ENCODE measurements at places on chromosomes 5 and 9. TPM values are rescaled to one million over a fixed set of nuclear protein-coding genes. Genes with fewer than 3 reads are reported as not detected.
A peak's percentile ranks its signal among the peaks of the same experiment; 100 is the strongest.

DNA sequence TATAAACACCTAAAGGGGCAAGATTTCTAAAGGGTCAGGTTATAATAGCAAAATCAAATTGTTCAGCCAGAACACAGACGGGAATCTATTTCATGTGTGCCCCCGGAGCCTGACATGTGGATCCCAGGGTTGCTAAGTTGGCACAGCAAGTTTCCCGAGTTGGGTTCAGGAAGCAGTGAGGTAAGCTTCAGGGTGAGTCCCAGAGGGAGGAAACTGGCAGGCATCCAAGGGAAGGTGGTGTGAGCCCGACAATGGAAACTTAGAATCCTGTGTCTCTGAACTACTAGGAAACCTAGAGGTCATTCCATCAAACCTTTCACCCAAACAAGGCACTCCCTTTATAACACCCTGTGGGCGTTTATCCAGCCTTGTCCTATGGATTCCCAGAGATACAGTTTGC, 98.4 kb downstream of the ADRB2 start:
- peaks cover 14% of the 10 kb centered on the region for H3K27me3 ChIP-seq
- H3K36me3 ChIP-seq, result no peaks in the 10 kb centered on the region
- no peak overlapping the region for H3K4me3 ChIP-seq
- H3K4me1 ChIP-seq, result no peaks in the 10 kb centered on the region
- DNase-seq, result no peak
- no peak overlapping the region for H3K27ac ChIP-seq

GRCh38 chr9:98290411-98290810, 35.0 kb upstream of the TBC1D2 start:
- H3K27ac ChIP-seq, result no peak overlapping the region
- no peaks in the 10 kb centered on the region for H3K36me3 ChIP-seq
- DNase-seq, result no peak
- no peaks in the 10 kb centered on the region for H3K27me3 ChIP-seq
- H3K4me1 ChIP-seq, result no peaks in the 10 kb centered on the region

- H3K27ac ChIP-seq, result no peak overlapping the region
- H3K4me3 ChIP-seq, result no peak overlapping the region
- H3K27me3 ChIP-seq, result peaks cover 65% of the 10 kb centered on the region
- H3K4me1 ChIP-seq, result peaks cover under 1% of the 10 kb centered on the region
These were observed 134.8 kb downstream of the TMEM174 start for GRCh38 chr5:73307645-73308355.

- no peaks in the 10 kb centered on the region for H3K4me1 ChIP-seq
- H3K27ac ChIP-seq, result no peak overlapping the region
- DNase-seq, result no peak
These were observed 225.3 kb upstream of the CLINT1 start for GRCh38 chr5:158084292-158084691.

GRCh38 chr9:6894135-6894534, 136.4 kb downstream of the KDM4C start:
- H3K4me3 ChIP-seq, result peak overlapping the region; percentile 19
- H3K36me3 ChIP-seq, result peaks cover 63% of the 10 kb centered on the region
- no peak for DNase-seq
- peak overlapping the region; percentile 74 for H3K27ac ChIP-seq
- H3K27me3 ChIP-seq, result no peaks in the 10 kb centered on the region

DNA sequence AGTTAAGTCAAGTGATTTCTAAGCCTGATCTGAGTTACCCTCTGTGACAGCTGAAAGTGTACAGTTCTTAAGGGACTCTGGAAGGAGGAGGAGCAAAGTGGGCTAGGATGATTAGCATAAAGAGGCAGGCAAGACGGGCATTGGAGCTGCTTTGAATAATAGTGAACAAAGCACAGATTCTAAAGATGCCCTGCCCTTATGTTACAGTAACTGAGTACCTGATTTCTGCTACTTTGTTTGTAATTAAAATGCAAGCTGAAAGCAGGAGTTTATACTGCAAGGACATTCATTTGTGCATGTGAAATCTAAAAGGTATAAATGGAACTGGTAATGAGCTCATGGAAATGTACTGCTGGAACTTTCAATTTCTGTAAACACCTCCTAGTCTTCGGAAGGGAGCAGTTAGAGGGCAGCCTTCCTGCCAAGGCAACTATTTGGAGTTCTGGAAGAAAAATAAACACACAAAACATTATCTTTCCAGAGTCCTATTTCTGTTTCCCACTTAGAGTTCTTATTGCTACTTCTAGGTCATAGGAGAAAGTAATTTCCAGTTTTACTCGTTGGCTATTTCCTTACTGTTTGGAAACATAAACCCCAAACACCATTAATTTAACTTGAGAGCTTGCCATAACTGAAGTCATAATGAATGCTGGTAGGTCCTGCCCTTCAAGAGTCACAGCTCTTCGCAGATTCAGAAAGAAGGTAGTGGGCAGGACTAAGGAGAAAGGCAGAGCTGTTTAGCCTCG, at the start of gene RANBP3L:
TSS of gene RANBP3L (minus strand) at position 45 of the 746 bp plus-strand sequence. CDS start 486 bp downstream, outside the sequence.
- H3K4me3 ChIP-seq, result no peak within 1 kb of the TSS
- no peak for DNase-seq

GRCh38 chr9:36987891-36988290, 46.2 kb downstream of the PAX5 start:
- peaks cover 10% of the 10 kb centered on the region for H3K36me3 ChIP-seq
- peaks cover 60% of the 10 kb centered on the region for H3K27me3 ChIP-seq
- no peak overlapping the region for H3K4me3 ChIP-seq
- DNase-seq, result no peak
- H3K27ac ChIP-seq, result no peak overlapping the region

DNA sequence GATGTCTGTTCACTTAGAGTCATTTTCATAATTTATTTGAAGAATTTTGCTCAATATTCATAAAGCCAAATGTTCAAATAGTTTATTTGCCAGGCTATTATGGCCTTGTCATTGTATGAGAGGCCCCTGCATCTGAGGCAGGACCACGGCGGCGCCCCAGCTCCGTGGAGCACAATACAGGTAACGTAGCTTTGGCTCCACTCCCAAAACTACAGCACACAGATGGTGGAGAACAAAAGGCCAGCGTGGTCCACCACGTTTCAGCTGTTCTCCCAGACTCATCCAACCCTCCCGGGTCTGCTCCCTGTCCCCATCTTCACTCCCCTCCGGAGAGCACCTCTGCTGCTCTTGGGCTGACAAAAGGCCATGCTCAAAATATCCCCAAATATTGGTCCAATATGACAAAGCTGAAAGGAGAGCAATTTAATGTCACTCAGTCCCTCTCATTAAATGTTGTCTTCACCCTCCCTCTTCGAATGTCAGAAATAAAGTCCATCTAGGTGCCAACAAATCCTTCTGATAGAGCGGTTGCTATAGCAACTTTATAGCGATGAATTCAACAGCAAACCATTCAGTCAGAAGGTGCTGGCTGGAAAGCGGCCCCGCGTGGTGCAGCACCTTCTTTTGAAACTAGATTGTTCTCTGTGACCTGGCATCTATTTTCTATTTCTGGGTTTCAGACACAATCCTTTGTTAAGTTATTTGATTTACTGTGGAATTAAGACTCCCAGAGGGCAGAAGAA, 504.3 kb downstream of the ARHGEF28 start:
- peaks cover 21% of the 10 kb centered on the region for H3K27me3 ChIP-seq
- H3K27ac ChIP-seq, result no peak overlapping the region

DNA sequence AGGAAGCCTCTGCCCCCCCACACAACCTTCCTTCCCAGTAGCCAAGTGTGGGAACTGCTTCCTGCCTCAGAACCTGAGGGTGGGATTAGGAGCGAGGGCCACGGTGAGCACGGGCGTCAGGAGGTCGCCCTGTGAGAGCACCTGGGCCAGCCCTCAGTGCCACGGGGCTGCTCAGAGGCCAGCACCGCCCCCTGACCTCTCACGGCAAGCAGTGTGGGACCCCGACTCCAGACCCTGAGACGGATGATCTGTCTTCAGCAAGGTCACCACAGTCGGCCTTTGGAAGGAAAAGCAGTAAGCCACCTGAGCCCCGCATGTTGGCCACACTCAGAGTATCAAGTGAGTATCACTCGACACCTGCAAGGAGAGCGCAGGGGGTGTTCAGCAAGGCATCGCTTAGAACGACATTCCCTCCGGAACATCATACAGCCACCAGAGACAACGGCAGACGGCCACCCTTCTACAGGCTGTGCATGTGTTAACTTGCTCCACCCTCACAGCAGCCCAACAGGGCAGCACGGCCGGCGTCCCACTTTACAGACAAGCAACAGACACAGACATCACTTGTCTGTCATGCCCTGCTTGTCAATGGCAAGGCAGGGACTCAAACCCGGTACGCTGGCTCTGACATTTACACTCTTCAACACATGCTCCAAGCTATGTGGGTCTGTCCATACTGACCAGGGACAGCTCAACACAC, 50.2 kb downstream of the IPPK start:
- no peaks in the 10 kb centered on the region for H3K4me1 ChIP-seq
- DNase-seq, result no peak
- peaks cover 44% of the 10 kb centered on the region for H3K36me3 ChIP-seq
- no peak overlapping the region for H3K4me3 ChIP-seq
- no peak overlapping the region for H3K27ac ChIP-seq

GRCh38 chr9:37899041-37899440, 4.9 kb downstream of the SLC25A51 start:
- H3K4me1 ChIP-seq, result peaks cover 11% of the 10 kb centered on the region
- H3K4me3 ChIP-seq, result no peak overlapping the region
- H3K36me3 ChIP-seq, result peaks cover 41% of the 10 kb centered on the region
- H3K27ac ChIP-seq, result no peak overlapping the region
- H3K27me3 ChIP-seq, result no peaks in the 10 kb centered on the region

GRCh38 chr5:32129074-32129598, 45.0 kb downstream of the GOLPH3 start:
- no peak overlapping the region for H3K4me3 ChIP-seq
- peak overlapping the region; percentile 42 for H3K27ac ChIP-seq
- H3K4me1 ChIP-seq, result peaks cover 20% of the 10 kb centered on the region
- no peak for DNase-seq

- DNase-seq, result no peak
- no peaks in the 10 kb centered on the region for H3K36me3 ChIP-seq
- H3K4me3 ChIP-seq, result no peak overlapping the region
- no peaks in the 10 kb centered on the region for H3K4me1 ChIP-seq
- H3K27ac ChIP-seq, result no peak overlapping the region
These were observed 46.8 kb downstream of the GRIN3A start for GRCh38 chr9:101691657-101692056.

- H3K27me3 ChIP-seq, result no peaks in the 10 kb centered on the region
- no peaks in the 10 kb centered on the region for H3K36me3 ChIP-seq
- H3K4me3 ChIP-seq, result no peak overlapping the region
- no peak overlapping the region for H3K27ac ChIP-seq
These were observed 558.8 kb downstream of the NR2F1-AS1 start for GRCh38 chr5:93022211-93022610.

- no peak for DNase-seq
- H3K27ac ChIP-seq, result no peak overlapping the region
- no peaks in the 10 kb centered on the region for H3K36me3 ChIP-seq
- peaks cover 2% of the 10 kb centered on the region for H3K4me1 ChIP-seq
These were observed 54.7 kb downstream of the FOXD1 start for GRCh38 chr5:73393611-73394489.

DNA sequence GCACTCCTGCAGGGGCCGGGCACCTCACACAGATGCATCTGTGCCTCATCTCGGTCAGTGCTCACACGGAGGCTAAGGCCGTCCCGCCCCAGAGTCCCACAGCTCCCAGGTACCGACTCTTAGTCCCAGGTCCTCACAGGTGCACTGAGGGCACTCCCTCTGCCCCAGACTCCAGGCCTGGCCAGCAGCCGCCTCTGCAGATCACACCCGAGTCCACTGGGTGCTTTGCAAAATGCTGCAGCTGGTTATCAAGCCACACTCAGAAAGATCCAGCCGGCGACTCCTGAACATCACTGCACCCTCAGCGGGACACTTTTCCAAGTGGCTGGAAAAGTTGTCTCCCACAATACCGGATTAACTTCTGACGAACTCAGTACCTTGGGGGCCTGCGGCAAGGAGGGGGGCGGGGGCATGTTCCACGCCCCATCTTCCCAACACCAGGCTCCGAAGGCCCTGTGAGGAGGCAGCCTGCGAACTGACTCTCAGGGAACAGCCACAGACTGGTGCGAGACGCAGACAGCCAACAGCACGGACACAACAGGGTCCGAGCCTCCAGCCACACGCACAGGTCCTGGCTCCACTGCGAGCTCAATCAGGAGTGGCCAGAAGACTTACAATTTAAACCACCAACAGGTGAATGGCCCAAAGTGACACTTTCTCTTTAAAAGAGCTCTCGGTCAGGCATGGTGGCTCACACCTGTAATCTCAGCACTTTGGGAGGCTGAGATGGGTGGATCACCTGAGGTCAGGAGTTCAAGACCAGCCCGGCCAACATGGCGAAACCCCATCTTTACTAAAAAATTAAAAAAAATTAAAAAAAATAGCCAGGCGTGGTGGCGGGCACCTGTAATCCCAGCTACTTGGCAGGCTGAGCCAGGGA, 4.0 kb downstream of the BRD3 start:
- no peak for DNase-seq
- peaks cover 1% of the 10 kb centered on the region for H3K27me3 ChIP-seq
- no peak overlapping the region for H3K4me3 ChIP-seq
- peaks cover 7% of the 10 kb centered on the region for H3K36me3 ChIP-seq
- no peak overlapping the region for H3K27ac ChIP-seq
- H3K4me1 ChIP-seq, result peaks cover 25% of the 10 kb centered on the region

DNA sequence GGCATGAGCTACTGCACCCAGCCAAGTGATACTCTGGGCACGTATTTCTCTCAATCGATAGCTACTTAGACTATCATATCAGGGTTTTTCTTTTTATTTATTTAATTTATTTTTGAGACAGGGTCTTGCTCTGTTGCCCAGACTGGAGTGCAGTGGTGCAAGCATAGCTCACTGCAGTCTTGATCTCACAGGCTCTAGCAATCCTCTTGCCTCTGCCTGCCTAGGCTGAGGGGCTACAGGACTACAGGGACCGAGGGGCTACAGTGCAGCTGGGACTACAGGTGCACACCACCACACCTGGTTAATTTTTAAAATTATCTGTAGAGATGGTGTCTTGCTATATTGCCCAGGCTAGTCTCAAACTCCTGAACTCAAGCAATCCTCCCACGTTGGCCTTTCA, 20.3 kb upstream of the ANKHD1 start:
- no peak overlapping the region for H3K4me3 ChIP-seq
- H3K27ac ChIP-seq, result no peak overlapping the region
- peaks cover 8% of the 10 kb centered on the region for H3K4me1 ChIP-seq

- no peaks in the 10 kb centered on the region for H3K27me3 ChIP-seq
- no peak overlapping the region for H3K27ac ChIP-seq
- DNase-seq, result peak; percentile 2
- H3K36me3 ChIP-seq, result no peaks in the 10 kb centered on the region
These were observed 220.7 kb downstream of the CACNA1B start for GRCh38 chr9:138098116-138098907.

DNA sequence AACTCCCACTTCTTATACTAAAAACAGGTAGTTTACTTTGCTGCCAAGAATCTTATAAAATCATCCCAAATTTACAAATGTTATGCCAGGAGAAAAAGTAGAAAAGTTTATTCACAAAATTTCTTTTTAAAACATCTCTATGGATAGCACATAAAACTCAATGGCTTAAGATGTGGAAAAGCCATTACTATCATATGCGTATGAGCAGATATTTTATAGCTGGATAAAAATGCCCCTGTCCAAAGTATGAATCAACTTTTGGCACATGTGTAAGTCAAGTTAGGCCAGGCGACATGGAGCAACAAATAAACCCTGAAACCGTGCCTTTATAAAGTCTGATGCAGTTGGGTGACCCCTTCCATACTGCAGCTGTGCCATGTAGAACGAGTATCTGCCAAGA, 38.6 kb upstream of the FBP1 start:
- H3K4me3 ChIP-seq, result no peak overlapping the region
- DNase-seq, result no peak
- no peaks in the 10 kb centered on the region for H3K36me3 ChIP-seq
- H3K27ac ChIP-seq, result no peak overlapping the region

Gene PCDHA1
- total RNA-seq, result 0.07 TPM

Gene DNM1
- total RNA-seq, result 2.4 TPM

Gene PTGS1
- total RNA-seq, result 0.71 TPM

Gene ITK
- 319 TPM for total RNA-seq

Gene PLEKHG4B
- not detected for total RNA-seq

Gene MLANA
- not detected for total RNA-seq

Gene S1PR3
- total RNA-seq, result 7.1 TPM

Gene CCDC171
- total RNA-seq, result 1.8 TPM

Measured in activated T-helper 2 cell treated with anti-CD3 and anti-CD28 coated beads, Interferon-gamma antibody, Interleukin-2, Interleukin-4, amounts not matched to agents 10 μg/mL and 5 μg/mL and 100 μg/mL, durations not matched to agents 14 hours and 24 hours and 36 hours (primary cell).